Renal cortex interstitium (tissue), 15 donors: ENCODE measurements at places on chromosomes 2 and 18. TPM values are rescaled to one million over a fixed set of nuclear protein-coding genes. Genes with fewer than 3 reads are reported as not detected.

The TWIST2 gene
- 4.3 TPM for polyA plus RNA-seq

The MTHFD2 gene
- polyA plus RNA-seq = 34.9 TPM

The KIF5C gene
- polyA plus RNA-seq = 5.6 TPM

The CNDP1 gene
- polyA plus RNA-seq = 2.0 TPM

DNA sequence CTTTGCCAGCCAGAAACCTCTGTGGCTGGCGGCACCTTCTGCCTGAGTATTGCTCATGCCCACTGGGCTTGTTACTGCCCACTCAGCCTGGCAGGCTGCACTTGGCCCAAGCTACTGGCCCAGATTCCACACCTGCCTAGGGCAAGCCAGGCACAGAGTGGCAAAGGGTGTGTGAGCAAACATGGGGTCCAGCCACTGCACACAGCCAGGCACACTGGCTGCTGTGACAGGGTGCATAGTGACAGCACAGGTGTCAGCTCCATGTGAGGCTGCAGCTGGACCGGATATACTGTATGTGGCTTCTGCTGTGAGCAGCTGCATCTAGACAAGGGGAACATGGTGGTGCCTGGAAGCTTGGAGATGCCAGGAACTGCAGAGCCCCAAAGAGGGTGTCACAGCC, 113.9 kb downstream of the COPS8 start:
- DNase-seq = no peak

DNA sequence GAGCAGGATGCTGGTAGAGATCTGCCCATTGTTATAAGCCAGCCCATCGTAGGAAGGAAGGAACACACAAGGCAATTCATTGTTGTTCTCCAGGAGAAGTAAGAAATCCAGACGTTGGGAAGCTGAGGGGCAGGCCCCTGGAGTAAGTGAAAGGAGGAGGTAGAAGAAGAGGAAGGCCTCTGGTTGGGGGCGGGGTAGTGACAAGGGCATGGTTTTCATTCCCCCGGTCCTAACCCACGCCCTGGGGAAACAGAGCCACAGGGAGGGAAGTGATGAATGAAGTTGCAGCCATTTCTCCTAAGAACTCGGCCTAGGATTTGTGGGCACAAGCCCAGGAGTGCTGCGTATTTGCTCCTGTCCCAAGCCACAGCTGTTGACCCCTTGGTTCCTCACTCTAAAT, 18.0 kb downstream of the LBH start:
- DNase-seq = no peak
